ENCODE measurements at places on chromosomes 1 and 21.

GRCh38 chr21:33403128-33403785, at the start of gene IFNGR2:
Gene IFNGR2 (plus strand): TSS chr21:33403413. CDS start chr21:33403544, 131 bp downstream.
- no peak for DNase-seq

DNA sequence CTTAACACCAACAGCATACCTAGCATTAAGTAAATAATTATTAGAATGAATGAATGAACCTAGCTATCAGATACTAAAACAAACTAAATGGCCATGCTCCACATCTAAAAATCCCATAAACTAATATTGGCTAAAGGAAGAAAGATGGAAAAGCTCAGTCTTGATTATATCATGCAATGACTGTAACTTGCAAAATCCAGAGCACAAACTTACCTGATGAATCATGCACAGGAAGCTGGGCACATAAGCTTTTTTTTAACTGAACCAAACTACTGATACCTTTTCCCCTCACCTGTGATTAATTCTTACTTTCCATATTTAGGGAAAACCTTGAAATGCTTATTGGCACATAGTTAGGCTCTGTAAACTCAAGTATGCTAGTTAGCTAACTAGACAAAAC, 70.2 kb downstream of the KIF14 start:
- DNase-seq = no peak

DNA sequence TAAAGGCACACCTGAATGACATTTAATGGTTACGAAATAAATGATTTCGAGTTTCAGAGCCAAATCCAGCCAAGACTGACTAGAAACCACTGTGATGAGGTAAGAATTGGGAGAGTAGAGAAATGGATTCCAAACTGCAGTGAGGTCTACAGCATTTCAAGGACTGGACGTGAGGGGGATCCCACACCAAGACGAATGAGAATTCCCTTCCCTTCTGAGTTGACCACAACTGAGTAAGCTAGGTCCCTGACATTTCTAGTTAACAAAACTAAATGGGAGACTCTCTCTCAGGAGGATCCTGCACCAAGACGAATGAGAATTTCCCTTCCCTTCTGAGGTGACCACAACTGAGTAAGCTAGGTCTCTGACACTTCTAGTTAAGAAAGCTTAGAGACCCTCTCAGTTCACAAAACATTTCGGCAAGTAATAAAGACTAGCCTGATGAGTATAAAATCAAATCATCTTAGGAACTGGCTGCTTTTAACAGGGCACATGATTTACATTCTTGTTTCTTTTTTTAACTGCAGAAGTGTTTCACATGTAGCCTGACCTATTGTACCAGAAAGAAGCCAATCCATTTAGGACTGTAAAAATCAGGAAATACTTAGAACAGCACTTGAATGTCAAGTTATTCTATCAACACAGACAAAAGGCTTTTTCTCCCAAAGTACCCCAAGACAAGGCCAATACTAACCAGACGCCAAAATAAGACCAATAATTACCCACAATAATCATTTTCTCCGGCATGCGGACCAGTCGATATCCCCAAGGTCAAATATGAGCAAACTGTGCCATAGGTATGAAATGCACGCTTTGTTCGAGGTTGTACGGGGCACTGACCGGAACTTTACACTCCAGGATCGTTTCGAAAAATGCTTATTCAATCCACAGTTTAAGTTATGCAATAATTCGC, 1.4 kb upstream of the SPATA1 start:
- DNase-seq = peak; percentile 48

GRCh38 chr21:32413015-32413504, 554 bp downstream of the EVA1C start:
- DNase-seq = no peak

DNA sequence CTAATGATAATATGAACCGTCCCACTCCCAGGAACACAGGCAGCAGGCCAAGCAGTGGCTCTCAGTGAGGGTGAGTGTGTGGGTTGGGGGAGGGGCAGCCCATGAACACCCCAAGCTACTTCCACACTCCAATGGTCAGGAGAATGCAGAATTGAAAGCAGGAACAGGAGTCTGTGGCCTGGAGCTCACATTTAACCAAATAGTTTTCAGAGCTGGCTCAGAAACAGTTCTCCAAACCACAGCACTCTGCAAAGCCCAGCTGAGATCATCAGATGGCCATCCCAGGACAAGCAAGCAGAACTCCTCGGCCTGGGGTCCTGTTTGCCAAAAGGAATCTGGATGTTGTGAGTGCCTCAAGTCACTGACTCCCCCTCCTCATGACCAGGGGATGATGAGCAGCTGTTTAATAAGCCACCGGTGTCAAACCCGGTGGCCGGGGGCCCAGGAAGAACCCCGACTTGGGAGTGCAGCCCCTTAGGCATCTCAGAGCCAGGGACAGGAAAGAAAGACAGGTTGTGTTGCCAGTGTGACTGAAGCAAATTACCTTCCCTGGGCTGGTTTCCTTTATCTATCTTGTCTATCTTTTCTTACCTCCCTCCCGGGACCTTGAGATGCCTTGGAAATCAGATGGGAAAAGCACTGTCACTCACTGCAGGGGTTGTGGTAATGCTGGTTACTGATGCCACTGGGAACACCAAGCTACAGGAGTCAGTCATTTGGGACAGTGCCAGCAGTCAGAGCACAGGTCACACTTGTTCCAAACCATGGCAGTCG, 20.4 kb downstream of the DEGS1 start:
- peak; percentile 75 for DNase-seq

GRCh38 chr1:233065685-233066084, 115.3 kb downstream of the NTPCR start:
- DNase-seq = no peak

- DNase-seq = no peak
These were observed 35.5 kb downstream of the SLC26A9 start for GRCh38 chr1:205907794-205908193.
